ENCODE measurements at places on chromosomes 1 and 21. TPM values are rescaled to one million over a fixed set of nuclear protein-coding genes. Genes with fewer than 3 reads are reported as not detected.

Gene VSIG8
- total RNA-seq, result not detected

Gene UBR4
- total RNA-seq, result 59.1 TPM

Gene BGLAP
- total RNA-seq, result 0.62 TPM

Gene KLF17
- total RNA-seq, result not detected

Gene UROD
- 243 TPM for total RNA-seq

Gene CD52
- not detected for total RNA-seq

Gene BEND5
- total RNA-seq, result not detected

Gene AMY1C
- not detected for total RNA-seq

Gene DPT
- total RNA-seq, result not detected

Gene ITLN2
- not detected for total RNA-seq

Gene NBPF6
- not detected for total RNA-seq

Gene C1orf141
- not detected for total RNA-seq

Gene TDRD10
- total RNA-seq, result not detected

Gene AADACL3
- total RNA-seq, result not detected

Gene VPS72
- 34.5 TPM for total RNA-seq

Gene PCNT
- 12.2 TPM for total RNA-seq

Gene LIPI
- not detected for total RNA-seq

Gene C1orf87
- not detected for total RNA-seq

Gene WNT2B
- 0.11 TPM for total RNA-seq

Gene S100A1
- total RNA-seq, result 151 TPM

Gene ANGPTL3
- total RNA-seq, result 0.51 TPM

Gene GNG5
- total RNA-seq, result 176 TPM

Measured in HepG2 (cell line).